Activated CD4-positive, CD25-positive, alpha-beta regulatory T cell (primary cell): ENCODE measurements at places on chromosomes 5 and 9.

DNA sequence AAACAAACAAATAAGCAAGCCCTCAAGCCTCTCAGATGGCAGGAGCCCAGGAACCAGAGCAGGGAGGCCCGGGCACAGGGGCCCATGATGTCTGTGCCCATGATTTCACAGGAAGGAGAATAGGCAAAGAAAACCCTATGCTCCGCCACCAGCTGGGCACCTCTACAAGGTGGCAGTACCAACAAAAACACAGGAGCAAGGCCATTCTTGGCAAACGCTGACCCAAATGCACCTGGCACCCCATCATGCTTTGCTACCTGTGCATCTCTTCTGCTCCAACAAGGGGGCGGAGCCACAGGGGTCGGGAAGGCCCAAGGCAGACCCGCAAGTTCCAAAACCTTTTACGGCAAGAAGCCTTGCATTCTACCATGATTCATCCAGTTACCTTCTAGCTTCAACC, 3.1 kb downstream of the BRD3 start:
- DNase-seq, result no peak

DNA sequence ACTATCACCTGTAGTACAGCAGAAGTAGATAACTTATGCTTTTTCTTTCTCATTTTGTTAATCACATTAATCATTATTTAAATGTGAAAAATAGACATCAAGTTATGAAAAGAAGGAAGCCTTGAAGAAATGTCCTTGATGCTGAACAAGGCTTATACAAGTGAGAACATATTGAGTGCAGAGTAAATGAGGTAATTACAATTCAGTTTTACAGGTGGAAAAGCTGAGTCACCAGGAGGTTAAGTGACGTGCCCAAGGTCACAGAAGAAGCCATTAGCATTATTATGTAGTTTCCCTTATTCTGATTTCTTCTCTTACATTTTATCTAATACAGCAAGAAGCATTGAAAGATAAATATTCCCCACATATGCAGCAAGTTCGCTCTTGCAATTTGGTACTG, 998.5 kb upstream of the CDH6 start:
- DNase-seq, result no peak

GRCh38 chr5:127409921-127410675, 107.3 kb upstream of the PRRC1 start:
- DNase-seq, result no peak

DNA sequence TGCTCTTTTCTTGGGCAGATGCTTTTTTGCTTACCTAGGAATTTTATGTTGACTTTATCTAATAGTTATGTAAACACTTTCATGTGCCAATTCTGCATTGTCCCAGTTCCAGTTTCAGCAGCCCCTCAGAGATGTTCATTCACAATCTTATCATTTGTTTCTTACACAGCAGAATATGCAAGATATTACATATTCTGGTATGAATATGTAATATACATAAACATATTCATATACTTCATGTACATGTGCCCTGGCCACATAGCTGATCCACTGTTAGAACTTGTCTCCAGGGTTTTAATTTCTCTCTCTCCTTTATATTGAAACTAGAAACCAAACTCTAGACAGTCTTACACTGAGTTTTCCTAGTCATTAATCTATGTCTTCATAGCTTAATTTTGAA, 90.2 kb upstream of the PARP8 start:
- no peak for DNase-seq

DNA sequence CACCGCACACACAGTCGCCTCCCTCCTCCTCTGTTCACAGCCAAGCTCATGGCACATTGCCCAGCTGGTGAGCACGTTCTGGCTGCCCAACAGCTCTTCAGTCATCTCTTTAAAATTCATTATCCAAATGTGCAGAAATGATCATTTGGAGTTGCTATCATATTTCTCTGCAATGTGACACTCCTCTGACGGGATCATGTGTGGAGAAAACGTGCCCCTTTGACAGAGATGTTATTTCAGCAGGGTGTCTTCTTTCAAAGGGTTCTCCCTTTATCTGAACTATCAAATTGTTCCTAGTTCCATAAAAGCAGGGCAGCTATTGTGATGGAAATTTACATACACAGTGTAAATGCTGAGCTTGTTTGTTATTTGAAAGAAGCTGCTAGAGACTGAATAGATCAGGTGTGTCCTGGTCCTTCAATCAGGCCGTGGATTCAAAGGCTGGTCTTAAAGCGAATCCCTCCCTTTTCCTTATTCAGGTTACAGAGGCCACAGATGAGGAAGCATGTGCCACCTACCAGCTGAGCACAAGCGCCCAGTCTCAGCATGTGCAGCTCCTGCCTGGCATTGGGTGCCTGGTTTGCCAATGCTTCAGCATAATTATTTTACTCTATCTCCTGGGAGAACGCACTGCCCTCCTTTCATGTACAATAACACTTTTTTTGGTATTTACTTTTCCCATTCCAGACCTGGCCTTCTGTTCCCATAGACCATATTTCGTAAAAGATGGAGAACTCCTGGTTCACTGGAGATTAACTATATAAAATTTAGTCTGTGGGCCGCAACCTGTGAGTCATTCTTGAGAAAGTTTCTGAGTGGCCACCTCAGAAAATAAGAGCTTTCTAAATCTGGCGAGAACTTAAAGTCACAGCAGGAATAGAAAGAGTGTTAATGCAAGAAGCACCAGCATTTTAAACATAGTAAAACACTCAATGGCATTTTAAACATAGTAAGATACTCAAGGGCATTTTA, 433.7 kb downstream of the ENC1 start:
- DNase-seq, result no peak
